ENCODE measurements at places on chromosomes 12 and 14.

GRCh38 chr14:47778631-47779030 lies 103.2 kb upstream of the MDGA2 start:
- DNase-seq = no peak

DNA sequence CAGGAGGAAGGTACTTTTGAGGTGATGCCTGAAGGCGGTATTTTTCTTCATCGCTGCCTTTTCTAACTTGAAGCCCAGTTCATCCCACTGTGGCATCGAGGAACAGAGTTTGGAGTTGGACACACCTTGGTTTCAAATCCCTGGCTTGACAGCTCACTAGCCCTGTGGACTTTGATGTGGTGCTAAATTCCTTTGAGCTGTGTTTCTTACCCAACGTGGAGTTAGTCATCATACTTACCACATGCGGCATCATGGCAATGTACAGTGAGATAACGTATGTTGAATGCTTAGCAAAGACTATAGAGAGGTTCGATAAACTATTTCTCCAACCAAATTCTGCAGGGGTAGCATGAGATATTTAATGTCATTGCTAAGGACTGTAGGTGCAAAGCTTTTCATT lies 3.4 kb downstream of the PLEKHG3 start:
- no peak for DNase-seq

- DNase-seq = no peak
Measured at GRCh38 chr14:92759300-92759678, 10.9 kb upstream of the LGMN start.

- DNase-seq = no peak
Measured at GRCh38 chr14:24438223-24439097, 4.1 kb downstream of the SDR39U1 start.

DNA sequence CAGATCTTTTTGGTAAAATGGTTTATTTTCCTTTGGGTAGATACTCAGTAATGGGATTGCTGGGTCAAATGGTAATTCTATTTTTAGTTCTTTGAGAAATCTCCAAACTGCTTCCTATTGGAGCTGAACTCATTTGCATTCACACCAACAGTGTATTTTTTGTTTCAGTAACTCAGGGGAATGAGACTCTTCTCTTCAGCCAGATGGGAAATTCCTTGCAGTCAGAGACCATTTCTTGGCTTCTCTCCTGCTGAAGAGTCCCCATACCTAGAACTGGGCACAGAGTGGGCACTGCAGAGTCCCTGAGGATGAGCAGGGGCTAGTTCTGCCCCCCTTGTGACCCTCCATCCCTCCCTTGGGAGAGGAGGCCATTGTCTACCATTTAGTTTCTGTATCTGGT lies 10.8 kb downstream of the SDSL start:
- no peak for DNase-seq

DNA sequence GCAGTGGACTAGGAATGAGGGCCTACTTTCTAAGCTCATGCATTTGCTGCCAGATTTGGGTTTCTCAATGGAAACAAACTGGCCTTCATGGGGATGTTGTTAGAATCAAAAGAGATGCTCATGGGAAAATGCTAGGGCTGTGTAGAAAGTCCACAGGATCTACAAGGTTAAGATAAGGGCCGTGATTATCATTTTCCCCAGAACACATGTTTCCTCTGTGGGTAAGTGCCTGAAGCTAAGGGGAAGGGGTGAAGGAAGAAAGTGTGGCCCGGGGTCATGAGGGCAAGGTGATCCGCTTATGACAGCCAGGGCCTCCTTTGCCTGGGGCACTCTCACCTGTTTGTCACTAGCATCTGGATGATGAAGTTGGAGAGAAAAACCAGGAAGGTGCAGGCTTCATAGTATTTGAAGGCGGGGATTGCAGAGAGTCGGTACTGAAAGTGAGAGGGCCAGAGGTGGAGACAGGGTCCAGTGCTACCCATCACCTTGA lies 9.8 kb downstream of the ADCY4 start:
- DNase-seq = no peak

DNA sequence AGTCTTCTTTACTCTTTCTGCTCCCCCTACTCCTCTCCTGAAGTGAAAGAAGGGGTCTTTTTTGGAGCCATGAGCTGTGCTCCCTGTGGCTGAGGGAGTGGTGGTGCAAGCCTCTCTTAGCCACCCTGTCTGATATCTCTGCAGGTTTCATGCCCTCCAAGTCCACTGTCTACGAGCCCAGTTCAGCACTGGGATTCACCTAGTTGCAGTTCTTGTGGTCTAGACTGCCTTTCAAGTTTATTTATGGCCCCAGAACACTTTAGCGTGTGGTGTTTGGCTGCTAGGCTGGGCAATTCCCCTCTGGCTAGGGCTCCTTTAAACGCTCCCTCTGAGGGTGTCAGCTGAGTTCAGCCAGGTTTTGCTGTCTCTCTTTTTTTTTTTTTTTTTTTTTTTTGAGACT lies 908.6 kb downstream of the TRHDE start:
- DNase-seq = no peak

GRCh38 chr12:71432936-71433335 lies 6.7 kb upstream of the LGR5 start:
- no peak for DNase-seq

Measured in body of pancreas (tissue), 4 donors.